ENCODE measurements at places on chromosomes 5 and 9. TPM values are rescaled to one million over a fixed set of nuclear protein-coding genes. Genes with fewer than 3 reads are reported as not detected.

DNA sequence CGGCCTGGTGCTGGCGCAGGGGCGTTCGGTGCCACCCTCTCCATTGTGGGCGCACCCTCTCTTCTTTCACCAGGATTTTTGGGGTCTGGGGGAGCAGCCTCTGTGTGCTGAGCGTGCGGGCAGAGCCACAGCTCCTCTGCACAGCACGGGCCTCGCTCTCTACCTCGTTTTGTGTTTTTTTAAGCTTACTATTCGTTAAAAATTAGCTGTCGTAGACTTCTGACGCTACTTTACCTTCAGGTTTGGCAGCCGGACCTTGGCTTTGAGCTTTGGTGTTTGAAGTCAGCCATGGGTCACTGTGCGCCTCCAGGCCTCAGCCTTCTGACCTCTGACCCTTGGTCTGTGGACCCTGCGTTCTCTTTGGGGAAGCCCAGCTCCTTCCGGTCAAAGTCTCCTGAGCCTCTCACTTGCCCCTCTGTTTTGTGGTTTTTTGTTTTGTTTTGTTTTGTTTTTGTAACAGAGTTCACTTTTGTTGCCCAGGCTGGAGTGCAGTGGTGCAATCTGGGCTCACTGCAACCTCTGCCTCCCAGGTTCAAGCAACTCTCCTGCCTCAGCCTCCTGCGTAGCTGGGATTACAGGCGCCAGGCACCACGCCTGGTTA, 88.2 kb upstream of the CACNA1B start:
- H3K36me3 ChIP-seq, result peaks cover 56% of the 10 kb centered on the region
- H3K4me3 ChIP-seq, result no peak overlapping the region
- no peaks in the 10 kb centered on the region for H3K27me3 ChIP-seq
- no peak for DNase-seq

The ANKDD1B gene
- total RNA-seq, result not detected

The ENG gene
- 13.1 TPM for total RNA-seq

GRCh38 chr5:1399737-1400136, 45.5 kb downstream of the SLC6A3 start:
- no peaks in the 10 kb centered on the region for H3K36me3 ChIP-seq
- no peaks in the 10 kb centered on the region for H3K4me1 ChIP-seq
- peaks cover 25% of the 10 kb centered on the region for H3K27me3 ChIP-seq
- H3K27ac ChIP-seq, result no peak overlapping the region

The NR4A3 gene
- 3.2 TPM for total RNA-seq

DNA sequence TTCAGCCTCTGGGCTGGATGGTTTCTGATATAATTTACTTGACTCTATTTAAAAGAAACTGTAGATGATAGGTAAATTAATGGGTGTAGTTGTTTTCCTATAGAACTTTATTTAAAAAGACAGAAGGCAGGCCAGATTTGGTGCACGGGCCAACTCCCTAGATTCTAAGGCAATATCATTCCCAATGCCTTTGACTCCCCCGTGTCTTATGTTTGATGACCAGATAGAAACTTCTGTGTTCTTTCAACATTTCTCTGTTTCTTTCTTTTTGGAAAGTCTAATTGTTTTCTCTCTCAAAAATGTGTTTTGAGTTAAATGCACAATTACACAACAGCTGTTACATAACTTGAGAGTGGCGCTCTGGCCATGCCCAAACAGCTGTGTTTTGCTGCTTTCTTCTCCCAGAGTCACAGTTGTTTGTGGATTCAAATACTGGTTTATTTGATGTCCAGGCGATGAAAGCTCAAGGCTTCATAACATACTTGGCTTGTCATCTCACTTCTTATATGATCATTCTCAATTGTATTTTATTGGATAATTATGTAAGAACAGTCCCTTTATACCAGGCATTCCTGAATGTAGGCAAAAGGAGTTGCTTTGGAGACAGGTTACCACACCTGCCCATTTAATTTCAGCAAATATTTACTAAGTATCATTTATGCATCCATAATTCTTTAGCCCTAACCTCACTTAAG, 1.7 kb upstream of the ALDH1A1 start:
- H3K27me3 ChIP-seq, result peaks cover 33% of the 10 kb centered on the region
- H3K4me3 ChIP-seq, result no peak overlapping the region
- no peak overlapping the region for H3K27ac ChIP-seq
- DNase-seq, result no peak

- H3K27ac ChIP-seq, result no peak overlapping the region
- no peaks in the 10 kb centered on the region for H3K27me3 ChIP-seq
Observed at GRCh38 chr5:24649531-24649930, 4.8 kb upstream of the CDH10 start.

The SPAAR gene
- total RNA-seq, result not detected

The CARD9 gene
- total RNA-seq, result 0.55 TPM

DNA sequence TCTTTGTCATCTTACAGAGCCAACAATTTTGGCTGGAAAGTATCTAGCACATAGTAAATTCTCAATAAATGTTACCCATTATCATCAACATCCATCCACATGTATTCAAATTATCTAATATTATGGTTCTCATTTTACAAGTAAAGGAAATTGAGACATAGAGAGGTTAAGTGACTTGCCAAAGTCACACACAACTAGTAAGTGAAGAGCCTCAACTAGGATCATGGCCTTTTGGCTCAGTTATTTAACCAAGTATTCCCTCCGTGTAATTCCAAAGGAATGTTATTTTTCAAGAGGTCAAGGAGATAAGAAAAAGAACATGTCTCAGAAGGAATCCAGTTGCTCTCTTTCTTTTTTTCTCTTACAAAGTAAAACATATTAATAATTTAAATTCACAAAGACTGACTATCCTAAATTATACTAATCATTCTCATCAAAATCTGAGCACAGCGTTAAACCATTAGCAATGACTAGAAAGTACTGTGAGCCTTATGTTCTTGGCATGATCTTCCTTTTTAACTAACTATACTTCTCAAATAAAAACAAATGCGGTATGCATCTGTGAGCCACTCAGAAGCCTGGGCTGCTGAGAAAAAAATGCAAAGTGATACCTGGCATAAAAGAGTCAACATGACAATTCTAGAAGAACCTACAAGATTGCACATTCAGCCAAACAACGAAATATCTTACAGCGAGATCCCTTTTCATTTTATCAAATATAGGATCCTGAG, 350.9 kb downstream of the GLIS3 start:
- no peaks in the 10 kb centered on the region for H3K4me1 ChIP-seq
- no peak overlapping the region for H3K27ac ChIP-seq
- DNase-seq, result no peak

DNA sequence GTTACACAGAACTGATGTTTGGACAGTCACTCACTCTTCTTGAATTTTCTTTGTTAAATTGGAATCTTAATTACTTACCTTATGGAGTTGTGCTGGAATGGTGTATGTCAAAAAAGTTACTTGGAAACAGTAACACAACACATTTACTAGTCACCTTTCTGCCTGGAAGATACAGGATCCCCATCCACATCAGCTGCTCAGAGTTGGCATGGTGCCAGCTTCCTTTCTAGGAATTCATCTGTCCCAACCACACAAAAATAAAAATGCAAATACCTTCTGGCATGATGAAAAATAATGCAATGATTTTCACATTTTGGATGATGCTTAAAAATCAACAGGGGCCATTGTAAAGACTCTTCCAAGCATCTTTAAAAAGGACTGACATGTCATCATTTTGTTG, 341.5 kb downstream of the TMEM38B start:
- no peaks in the 10 kb centered on the region for H3K27me3 ChIP-seq
- H3K4me1 ChIP-seq, result no peaks in the 10 kb centered on the region
- DNase-seq, result no peak
- H3K27ac ChIP-seq, result no peak overlapping the region

The LSM11 gene
- 5.8 TPM for total RNA-seq

DNA sequence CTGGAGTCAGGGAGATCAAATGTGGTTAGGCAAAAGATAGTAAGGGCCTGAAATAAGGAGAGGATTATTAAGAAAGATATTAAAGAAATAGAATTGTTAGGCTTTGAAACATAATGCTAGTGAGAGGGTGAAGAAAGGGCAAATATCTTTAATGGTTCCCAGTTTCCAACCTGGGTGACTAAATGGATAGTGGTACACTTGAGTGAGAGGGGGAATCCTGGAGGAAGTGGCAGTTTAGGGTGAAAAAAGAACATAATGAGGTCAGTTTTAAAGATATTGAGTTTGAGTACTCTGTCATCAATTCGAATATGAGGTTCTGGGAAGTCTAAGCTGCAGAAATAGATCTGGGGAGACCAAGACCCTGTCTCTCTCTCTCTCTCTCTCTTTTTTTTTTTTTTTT, 18.9 kb downstream of the DNAI1 start:
- peaks cover 6% of the 10 kb centered on the region for H3K27me3 ChIP-seq
- no peak overlapping the region for H3K27ac ChIP-seq
- H3K4me3 ChIP-seq, result no peak overlapping the region
- no peak for DNase-seq
- no peaks in the 10 kb centered on the region for H3K36me3 ChIP-seq

The WDR38 gene
- not detected for total RNA-seq

The POLR3G gene
- total RNA-seq, result 4.2 TPM

The DMGDH gene
- 0.23 TPM for total RNA-seq

The IL5 gene
- total RNA-seq, result 3.3 TPM

DNA sequence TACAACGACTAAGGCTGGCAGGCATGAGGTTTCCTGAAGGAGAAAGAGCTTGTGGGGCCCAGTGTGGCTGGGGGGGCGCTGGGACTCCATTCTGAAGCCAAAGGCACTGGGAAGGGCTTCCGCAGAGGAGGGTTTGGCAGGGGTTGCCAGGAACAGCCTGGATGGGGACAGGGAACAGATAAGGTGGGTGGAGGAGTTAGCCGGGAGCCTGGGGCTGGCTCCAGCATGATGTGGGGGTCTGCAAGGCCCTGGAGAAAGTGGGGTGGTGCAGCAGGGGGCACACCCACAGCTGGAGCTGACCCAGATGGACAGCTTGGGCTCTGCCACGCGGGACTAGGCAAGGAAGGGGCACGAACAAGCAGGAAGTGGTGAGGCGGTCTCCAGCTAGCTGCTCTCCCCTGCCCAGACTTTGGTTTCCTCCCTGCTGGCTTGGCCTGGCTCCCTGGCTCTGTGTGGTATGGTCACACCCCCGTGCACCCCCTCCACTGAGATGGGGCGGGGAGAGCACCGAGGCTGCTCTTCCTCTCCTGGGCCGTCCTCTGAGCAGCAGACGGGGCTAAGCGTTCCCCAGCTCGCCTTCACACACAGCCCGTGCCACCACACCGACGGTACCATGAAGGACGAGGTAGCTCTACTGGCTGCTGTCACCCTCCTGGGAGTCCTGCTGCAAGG, at the start of gene LTC4S:
TSS of gene LTC4S (plus strand) at position 519 of the 672 bp plus-strand sequence. CDS start at position 614, 95 bp downstream.
- H3K36me3 ChIP-seq, result peaks cover 10% of the 10 kb centered on the region
- H3K27me3 ChIP-seq, result no peaks in the 10 kb centered on the region
- H3K27ac ChIP-seq, result no peak within 1 kb of the TSS
- H3K4me1 ChIP-seq, result peaks cover 26% of the 10 kb centered on the region

- H3K27ac ChIP-seq, result no peak overlapping the region
- no peak overlapping the region for H3K4me3 ChIP-seq
Observed at GRCh38 chr9:132319421-132320110, 35.2 kb downstream of the SETX start.

The PRLR gene
- not detected for total RNA-seq

DNA sequence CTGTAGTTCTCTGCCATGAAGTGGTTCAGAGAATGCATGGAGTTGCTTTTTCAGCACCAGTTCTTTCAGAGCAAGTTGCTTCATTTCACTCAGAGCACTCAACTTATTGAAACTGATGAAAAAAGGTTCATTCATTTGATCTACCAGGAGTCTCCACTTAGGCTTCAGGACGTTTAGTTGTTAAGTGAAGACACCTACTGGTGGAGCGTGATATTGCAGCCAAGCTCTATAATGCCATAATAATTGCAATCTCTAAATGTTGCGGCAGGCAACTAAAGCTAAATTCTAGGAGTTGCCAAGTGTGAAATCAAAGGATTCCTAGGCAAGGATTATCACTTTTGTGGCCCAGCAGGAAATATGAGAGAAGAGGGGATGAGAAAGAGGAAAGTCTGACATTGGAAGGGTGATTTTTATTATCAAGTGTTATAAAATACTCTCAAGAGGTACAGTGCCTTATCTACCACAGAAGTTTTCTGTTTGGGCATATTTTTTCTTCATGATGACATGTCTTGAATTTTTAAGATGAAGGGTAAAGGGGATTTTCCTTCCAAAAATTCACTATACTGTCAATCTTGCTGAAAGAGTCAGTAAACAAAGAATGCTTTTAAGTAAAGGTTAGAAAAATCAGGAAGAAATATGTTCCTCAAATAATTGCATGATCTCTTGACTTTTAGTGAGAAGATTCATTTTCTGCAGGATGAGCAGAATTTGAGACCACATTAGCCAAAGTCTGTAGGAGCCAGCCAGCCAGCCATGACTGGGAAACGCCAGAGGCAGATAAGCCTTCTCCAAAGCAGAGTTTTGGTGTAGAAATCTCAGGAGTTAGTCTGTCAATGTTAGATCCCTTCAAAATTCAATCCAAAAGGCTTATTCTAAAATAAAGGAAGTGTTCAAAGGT, 83.4 kb downstream of the SH3PXD2B start:
- peak; percentile 50 for DNase-seq
- H3K4me3 ChIP-seq, result no peak overlapping the region
- peaks cover 2% of the 10 kb centered on the region for H3K36me3 ChIP-seq
- H3K4me1 ChIP-seq, result peaks cover 1% of the 10 kb centered on the region

DNA sequence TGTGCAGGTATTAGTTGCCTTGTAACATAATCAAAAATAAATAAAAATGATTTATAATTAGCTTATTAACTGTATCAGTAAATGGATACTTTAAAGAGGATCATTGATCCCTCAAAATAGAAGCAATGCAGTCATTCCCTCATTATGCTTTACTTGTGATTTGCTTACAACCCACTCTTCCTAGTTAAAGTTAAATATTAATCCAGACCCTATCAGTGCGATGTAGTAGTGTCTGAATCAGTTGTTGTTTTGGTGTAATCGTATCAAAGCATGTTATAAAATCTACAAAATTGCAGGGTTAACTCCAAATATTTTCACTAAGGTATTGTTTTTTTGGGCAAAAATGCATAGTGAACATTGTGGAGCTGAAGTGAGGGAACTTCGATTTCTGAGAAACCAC, 17.6 kb downstream of the TENT4A start:
- peaks cover 35% of the 10 kb centered on the region for H3K36me3 ChIP-seq
- DNase-seq, result no peak
- H3K27me3 ChIP-seq, result no peaks in the 10 kb centered on the region
- H3K27ac ChIP-seq, result no peak overlapping the region

The CKMT2 gene
- total RNA-seq, result not detected

DNA sequence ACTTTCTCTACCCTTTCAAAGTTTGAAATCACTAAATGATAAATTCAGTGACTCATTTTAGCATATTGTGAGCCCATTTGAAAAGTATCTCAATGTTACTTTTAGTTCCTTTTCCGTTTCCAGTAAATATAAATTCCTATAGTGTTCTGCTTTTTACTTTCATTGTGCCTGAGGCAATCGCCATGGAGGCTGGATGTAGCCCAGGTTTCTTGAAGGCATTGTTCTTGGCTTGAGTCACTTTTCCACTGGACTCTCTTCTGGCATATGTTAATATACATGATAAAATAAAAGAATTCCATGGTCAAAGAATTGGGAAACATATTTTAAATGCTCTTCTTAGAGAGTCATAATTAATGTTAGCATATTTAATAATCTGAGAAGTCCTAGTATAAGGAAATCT, 327.0 kb downstream of the IZUMO3 start:
- H3K27ac ChIP-seq, result no peak overlapping the region
- H3K36me3 ChIP-seq, result no peaks in the 10 kb centered on the region
- no peak for DNase-seq
- no peak overlapping the region for H3K4me3 ChIP-seq
- H3K4me1 ChIP-seq, result no peaks in the 10 kb centered on the region

GRCh38 chr9:129482521-129483414, 138.1 kb downstream of the C9orf50 start:
- peak overlapping the region; percentile 35 for H3K4me3 ChIP-seq
- H3K27me3 ChIP-seq, result peaks cover 26% of the 10 kb centered on the region
- DNase-seq, result peak; percentile 26
- no peak overlapping the region for H3K27ac ChIP-seq
- peaks cover 37% of the 10 kb centered on the region for H3K4me1 ChIP-seq

The GOLGA2 gene
- total RNA-seq, result 48.0 TPM

Data from activated CD4-positive, alpha-beta memory T cell treated with anti-CD3 and anti-CD28 coated beads, Interleukin-2, amount 10 ng/mL, durations not matched to agents 7 days and 5 days (primary cell).